Renal cortical epithelial cell (primary cell): ENCODE measurements at places on chromosomes 1 and 21. TPM values are rescaled to one million over a fixed set of nuclear protein-coding genes. Genes with fewer than 3 reads are reported as not detected.

Gene OPTC
- total RNA-seq = not detected in 2 replicates

Gene POU2F1
- 8.9 and 14.6 TPM in 2 replicates for total RNA-seq

Gene ZNF496
- 15.3 and 23.1 TPM in 2 replicates for total RNA-seq

Gene BRINP3
- 0.10 TPM in 1 of 2 replicates, not detected in the other for total RNA-seq

Gene GUCA2B
- not detected in 2 replicates for total RNA-seq

Gene MX2
- total RNA-seq = 0.15 and 0.17 TPM in 2 replicates

Gene LAMB3
- 108 and 433 TPM in 2 replicates for total RNA-seq

Gene FBLIM1
- 213 and 231 TPM in 2 replicates for total RNA-seq

DNA sequence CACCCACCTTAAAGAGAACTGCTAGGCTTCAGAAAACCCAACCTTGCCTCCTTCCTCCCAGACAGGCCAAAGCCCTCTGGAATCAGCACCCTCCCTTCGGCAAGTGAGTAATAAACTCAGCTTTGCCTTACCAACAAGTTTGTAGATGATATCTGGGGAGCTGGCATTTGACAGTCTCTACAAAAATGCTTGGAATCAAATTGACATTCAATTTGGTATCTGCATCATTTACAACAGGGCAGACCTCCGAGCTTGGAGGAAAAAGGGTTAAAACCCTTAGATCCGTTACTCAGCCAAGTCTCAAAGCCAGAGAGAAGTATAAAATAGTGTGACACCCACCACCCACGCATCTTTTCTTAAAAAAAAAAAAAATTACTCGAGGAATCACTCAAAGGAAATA, 149.3 kb upstream of the EDN2 start:
- no peak for DNase-seq

DNA sequence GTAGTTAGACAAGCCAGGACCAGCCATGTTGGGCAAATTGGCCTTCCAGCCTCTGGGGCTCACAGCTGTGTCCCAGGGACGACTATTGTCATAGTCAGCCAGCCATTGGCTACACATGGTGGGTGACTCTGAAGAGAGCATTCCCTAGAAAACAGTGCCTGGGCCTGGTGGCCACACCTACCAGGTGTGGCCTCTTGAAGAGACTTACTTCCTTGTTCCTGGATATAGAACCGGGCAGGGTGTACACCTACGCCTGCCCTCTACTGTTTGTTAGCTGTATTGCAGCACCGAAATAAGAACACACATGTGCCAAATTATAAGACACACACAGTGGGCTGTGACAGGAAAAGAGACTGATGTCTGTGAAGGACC, 134.6 kb upstream of the ARHGEF16 start:
- peak; percentile 45 for DNase-seq

GRCh38 chr1:110344152-110344551, 5.0 kb downstream of the RBM15 start:
- DNase-seq = no peak

DNA sequence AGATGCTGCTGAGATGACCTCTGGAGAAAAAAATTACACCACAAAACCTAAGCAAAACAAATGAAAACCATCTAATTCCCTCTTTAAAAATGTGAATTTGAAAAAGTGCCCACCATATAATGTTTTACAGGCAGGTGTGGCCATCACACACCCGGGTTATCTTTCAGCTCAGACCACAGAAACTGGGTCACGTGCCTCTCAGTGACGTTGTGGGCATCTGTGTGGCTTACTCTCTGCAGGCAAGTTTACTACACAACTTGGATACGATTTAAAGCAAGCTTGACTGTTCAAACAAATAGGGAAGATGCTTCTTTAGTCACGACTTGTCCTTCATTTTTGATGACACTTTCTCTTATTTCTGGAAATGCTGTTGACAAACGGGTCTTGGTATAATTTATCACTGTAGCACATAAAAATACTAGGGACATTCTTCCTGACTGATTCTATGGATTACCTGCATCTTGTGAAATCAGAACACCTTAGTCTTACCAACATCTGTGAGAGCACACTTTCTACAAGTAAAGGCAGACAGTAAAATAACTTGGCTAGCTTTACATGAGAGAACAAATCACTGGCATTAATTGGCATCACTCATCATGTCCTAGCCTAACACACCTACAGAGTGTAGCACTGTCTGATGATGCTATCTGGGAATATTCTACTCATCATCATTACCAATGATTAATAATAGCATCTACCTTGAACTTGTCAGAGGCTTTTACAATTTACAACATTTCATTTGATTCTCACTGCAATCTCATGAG, 89.3 kb upstream of the EDEM3 start:
- DNase-seq = no peak

GRCh38 chr1:2091611-2092604, 41.7 kb downstream of the PRKCZ start:
- DNase-seq = no peak

GRCh38 chr1:90879281-90879680, 142.6 kb downstream of the ZNF644 start:
- DNase-seq = peak; percentile 51

DNA sequence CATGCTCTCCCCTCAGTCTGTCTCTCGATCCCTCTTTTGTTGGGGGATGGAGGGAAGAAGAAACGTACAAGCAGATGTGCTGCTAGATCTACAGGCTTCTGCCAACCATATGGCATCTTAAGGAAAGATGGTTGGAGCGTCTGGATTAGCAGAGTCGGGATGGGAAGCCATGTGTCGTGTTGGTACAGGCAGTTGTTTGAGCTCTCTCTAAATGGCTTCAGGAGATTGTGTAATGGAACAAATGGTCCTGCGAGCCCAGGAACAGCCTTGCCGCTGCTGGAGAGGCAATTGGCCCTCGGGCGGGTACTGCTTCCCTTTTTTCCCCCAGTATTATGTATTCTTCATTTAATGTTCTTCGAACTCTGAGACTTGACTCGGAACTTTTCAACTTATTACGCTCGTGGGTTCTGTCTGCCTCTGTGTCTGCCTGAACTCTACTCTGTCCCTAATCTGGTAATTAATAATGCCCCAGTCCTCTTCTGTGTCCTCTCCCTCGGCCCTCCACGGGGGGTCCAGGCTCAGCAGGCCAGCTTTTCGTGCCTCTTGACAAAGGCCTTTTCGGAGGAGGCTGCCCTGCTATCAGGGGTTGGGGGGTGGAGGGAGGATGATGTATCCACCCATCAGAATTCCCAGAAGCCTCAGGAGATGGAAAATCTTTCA, 215.3 kb downstream of the SDCCAG8 start:
- DNase-seq = no peak

DNA sequence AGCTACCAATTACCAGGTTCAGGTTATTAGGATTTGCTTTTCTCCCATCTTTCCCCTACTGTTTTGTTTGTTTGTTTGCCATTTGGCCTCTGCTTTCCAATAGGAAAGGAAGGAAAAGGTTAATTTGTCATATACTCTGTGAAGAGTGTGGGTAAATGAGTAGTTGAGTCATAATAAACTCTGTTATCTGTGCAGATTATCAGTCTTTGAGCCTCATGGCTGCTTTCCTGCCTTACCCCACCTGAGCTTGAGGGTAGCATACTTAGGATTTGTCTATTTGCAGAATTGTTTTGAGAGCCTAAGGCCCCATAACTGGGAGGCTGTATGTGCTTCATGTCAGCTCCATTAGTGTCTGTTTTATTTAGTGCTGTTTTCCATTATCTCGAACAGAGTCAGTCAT, 32.9 kb upstream of the SNX27 start:
- no peak for DNase-seq

DNA sequence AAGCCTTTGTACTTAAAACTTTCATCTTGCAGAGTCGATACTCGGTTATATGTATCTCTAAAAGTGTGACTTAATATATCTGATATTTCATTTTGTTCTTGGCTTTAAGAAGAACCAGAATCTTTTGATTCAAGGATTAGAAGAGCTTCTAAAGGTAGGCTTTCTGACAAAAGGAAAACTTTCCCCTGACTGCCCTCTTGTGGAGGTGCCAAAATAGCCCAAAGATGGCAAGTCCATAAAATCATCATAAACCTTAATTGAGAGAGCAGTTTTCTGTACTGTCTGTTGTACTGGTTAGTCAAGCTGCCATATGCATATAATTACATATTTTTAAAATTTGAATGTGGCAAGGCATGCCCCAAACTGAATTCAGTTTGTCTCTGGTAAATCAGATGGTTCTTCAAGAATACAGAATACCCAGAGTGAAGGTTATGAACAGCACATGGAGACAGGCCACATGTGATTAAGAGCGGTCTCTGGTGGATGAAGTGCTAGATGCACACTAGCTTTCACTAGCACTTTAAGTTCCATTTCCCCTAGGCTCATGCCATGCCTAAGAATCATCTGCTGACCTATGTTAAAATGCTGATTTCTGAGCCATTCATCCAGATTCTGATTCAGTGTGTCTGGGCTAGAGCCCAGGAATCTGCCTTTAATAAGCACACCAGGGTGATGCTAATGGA, 27.7 kb upstream of the ELAVL4 start:
- DNase-seq = peak; percentile 22

DNA sequence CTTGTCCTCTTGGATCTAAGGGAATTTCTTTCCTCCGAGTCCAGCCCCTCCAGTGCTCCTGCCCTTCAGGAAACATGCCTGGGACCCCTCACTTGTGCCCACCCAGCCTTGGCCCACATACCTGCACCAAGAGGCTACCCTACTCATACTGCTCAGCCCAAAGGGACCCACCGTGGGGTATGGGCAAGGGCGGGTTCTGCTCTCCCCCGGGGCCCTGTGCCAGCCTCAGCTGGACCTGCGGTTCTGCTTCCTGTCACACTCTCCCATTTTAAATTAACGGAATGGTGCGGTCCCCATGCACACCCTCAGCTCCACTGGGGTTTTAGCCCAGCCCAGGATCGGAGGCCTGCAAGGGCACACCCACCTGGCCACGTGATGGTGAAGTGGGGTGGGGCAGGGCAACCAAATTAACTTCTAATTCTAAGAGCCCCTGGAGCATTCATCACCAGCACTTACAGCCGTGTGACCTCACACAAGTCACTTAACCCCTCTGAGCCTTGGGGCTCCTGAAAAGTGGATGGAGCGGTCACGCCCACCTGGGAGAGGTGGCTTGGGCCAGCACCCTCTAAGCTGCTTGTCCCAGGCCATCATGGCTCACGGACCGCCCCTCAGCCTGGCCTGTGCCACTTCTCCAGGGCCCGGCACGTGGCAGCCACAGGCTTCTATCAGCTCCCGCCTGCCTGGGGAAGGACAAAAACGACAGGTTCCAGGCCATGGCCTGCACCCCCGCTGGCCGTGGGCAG, 28.3 kb downstream of the TP73 start:
- DNase-seq = no peak

DNA sequence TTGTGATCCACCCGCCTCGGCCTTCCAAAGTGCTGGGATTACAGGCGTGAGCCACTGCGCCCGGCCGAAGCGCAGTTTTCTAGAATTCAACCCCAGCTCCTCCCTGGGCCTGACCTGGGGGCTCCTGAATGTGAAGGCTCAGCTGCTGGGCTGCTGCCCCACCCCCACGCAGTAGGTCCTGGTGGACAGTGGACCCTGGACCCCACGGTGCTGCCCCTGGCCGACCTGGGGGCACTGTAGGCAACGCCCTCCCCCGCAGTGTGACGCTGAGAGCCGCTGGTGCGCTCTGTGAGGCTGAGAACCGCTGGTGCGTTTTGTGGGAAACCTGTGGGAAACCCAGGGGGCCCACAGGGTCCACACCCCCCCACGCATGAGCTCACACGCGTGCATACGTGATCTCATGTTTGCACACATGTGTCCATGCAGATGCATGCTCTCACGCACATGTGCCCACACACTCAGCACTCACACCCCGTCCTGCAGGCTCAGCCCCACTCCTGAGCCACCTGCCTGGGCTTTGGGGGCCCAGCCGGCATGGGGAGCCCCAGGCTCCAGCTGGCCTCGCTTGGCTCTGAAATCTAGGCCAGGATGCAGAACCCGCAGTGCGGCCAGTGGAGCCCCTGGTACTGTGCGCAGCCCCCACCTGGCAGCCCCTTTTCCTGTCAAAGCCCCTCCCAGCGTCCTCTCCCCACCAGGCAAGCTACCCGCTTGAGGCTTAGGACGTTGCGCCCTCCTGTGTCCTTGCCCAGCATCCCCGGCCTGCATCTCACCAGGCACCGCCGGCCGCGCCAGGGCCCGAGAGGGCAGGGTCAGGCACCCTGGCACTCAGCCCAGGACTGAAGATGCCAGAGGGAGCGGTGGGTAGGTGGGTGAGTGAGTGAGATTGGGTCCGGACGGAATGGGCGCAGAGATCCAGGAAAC, 67.7 kb downstream of the COL18A1 start:
- no peak for DNase-seq

- peak; percentile 17 for DNase-seq
Measured at GRCh38 chr1:231162297-231162969, 575 bp downstream of the TRIM67 start.

DNA sequence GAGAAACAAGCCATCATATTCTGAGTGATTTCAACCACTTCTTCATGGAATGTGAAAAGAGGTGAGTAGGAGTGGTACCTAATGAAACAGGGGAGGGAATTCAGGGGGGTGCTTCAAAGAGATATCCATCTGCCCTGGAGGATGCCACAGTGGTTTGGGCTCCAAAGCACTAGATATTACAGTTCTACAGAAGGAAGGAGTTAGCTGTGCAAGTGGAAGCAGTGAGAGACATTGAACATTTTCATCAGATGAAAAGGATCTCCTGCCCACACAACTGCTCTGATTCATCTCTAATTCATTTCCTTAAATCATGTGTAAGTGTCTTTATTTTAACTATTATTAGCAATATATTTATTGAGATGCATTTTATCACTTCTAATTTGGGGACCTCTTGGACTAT, 2.8 kb upstream of the RGS5 start:
- no peak for DNase-seq

DNA sequence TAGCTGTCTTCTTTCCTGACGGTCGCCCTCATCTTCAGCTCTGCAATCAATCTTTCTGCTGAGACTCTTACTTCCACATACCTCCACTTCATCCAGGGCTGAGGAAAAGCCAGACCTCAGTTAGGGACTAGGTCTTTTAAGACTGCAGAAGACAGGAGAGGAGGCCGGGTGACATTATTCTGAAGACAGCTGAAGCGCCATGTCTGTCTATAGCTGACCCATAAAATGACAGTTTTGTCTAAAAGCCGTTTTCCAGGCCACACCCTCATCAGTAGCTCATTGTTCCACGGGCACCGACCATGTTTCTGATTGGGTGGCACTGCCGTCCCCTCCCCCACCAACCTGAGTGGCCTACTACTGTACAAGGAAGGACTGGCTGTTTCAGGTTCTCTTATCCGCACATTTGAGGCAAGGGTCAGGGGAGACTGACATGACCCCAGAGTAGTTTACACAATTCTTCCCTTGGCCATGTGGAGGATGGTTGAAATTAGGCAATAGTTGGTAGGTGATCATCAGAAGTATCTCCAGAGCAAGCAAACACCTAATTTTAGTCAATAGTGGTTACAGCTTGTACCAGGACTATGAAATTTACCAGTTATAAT, at the start of gene ADCY10:
TSS of gene ADCY10 (minus strand) at position 240 of the 602 bp plus-strand sequence. CDS start 8,994 bp downstream, outside the sequence.
- no peak for DNase-seq

DNA sequence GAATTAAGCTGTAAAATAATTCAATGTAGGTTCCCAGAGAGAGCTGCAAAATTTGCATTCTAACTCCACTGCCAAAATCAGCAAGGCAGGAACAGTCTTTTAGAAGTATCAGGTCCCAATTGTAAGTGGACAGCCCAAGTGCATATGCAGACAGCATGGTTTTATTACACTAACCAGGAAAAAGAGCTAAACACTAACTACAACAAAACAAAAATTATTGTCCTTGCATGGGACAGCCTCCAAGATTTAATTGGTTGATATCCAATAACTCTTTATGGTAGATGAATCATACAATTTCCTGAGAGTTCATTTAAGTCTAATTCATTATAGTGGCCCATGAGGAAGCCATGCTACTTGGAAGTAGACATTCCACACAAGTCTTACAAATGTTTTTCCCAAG, 154.3 kb upstream of the ZNF648 start:
- DNase-seq = peak; percentile 70
